Vagina (tissue), 2 donors: ENCODE measurements at places on chromosomes 3 and 15. TPM values are rescaled to one million over a fixed set of nuclear protein-coding genes. Genes with fewer than 3 reads are reported as not detected.
A peak's percentile ranks its signal among the peaks of the same experiment; 100 is the strongest.

DNA sequence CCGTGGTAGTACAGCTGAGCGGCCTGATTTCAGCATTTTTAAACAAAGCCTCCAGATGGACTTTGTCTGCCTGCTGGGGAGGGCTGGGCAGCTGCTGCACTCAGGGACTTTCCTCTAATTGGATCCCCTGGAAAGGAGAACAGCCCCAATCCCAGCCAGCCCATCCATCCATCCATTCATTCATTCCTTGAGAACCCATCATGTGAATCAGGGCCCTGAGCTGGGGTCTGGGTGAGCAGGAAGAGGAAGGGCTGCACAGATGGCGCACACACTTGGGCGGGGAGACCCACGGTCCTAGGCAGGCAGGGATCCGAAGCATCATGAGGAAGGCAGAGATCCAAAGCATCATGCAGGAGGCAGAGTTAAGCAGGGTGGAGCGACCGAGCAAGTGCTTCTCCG lies 45.7 kb downstream of the TPRA1 start:
- DNase-seq: no peak

- no peak for DNase-seq
Measured at GRCh38 chr15:77826006-77826695, 193.4 kb upstream of the LINGO1 start.

- DNase-seq: no peak
Measured at GRCh38 chr3:144010371-144010770, 38.7 kb downstream of the DIPK2A start.

DNA sequence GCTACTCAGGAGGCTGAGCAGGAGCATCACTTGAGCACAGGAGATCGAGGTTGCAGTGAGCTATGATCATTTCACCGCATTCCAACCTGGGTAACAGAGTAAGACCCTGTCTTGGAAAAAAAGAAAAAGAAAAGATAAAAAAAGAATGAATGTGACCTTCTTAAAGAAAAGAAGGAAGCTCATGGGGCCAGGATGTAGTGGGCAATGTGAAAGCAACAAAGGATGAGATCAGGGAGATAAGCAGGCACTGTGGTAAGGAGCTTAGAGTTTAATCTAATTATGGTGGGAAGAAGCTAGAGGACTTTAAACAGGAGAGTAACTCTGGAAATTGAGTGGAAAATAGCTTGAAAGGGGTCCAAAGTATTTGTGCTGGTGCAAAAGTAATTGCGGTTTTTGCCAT lies 231.6 kb upstream of the UBE2E2 start:
- no peak for DNase-seq

- no peak for DNase-seq
Measured at GRCh38 chr3:162370141-162370540, 873.5 kb downstream of the OTOL1 start.

DNA sequence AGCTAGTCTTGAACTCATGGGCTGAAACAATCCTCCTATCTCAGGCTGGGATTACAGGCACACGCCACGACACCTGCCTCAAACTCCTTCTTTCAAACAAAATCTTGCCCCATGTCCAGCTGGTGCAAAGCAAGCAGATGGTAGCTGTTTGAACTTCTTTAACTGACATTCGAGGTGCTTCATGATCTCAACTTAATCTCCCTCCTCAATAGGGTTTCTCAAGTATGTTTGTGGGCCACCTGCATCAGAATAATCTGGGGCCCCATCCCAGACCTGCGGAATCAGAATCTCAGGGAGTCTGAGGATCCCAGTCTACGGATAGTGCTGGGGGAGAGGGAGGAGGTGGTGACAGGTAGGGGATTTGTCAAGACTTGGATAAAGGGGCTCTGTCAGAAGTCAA lies 20.9 kb upstream of the TRH start:
- DNase-seq: no peak

DNA sequence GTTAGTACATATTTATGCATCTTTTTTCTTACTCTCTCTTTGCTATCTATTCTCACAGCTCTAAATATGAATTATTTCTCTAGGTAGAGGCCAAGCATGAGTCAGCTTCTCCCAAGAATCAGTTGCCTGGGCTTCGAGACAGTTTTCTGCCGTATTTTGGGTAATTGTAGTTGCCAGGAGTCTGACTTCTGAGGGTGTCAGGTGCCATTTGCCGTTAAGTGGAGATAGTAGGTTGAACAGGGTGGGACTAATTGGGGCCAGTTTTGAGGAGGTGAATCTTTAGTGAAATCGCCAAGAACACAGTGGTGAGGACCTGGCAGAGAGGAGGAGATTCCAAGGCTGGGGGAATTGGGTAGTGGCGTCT lies 7.8 kb upstream of the NRROS start:
- no peak for DNase-seq

- peak; percentile 40 for DNase-seq
Measured at GRCh38 chr3:43892526-43892925, 201.8 kb downstream of the ABHD5 start.

- no peak for DNase-seq
Measured at GRCh38 chr3:1960506-1960905, 138.2 kb upstream of the CNTN4 start.

DNA sequence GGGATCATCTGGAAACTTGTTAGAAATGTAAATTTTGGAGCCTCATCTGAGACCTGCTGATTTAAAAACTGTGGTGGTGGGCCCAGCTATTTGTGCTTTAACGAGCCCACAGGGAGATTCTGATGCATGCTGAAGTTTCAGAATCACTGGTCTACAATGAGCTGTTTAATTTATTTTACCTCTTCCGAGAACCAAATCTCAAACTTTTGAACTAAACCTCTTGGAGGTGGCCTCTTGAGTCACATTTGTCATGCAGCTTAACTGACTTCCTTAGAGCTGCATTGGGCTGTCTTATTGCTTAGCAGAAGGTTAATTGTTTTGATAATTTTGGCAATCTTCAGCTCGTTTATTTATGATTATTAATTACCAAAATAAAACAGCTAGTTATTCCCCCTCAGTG lies 112.1 kb upstream of the NPHP3 start:
- DNase-seq: no peak

DNA sequence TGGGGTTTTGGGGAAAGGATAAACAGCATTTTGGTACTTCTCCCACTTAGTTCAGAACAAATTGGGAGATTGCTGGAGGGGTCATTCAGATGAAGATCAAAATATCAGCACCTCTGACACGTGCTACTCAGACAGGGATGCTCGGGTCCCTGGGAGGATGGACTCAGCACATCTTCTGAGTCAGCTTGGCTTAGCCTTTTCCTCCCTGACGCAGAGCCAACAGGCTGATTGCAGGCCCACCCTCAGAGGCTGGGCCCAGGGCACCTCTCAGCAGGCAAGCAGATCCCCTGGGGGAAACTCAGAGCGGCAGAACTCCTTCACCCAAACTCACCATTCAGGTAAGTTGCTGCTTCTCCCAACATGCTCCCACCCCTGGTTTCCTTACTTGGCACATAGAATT lies 304.9 kb downstream of the TLE3 start:
- peak; percentile 74 for DNase-seq

- DNase-seq: no peak
Measured at GRCh38 chr15:90209591-90209990, 8.5 kb downstream of the SEMA4B start.

DNA sequence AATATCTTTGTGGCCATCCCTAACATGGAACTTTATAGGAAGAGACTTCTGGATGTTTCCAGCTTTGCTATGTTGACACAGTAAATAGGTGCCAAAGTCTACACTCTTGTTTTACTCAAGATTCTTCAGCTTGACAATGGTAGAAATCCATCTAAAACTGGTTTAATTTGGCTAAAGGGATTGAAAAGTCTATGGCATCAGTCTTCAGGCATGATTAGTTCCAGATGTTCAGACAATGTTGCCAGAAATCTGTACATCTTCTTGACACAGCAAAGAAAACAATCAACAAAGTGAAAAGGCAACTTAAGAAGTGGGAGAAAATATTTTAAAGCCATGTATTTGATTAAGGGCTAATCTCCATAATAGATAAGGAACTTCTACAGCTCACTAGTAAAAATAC lies 130.5 kb downstream of the LRRC3B start:
- DNase-seq: no peak

GRCh38 chr3:129027544-129027880 lies 26.4 kb downstream of the EFCC1 start:
- no peak for DNase-seq

DNA sequence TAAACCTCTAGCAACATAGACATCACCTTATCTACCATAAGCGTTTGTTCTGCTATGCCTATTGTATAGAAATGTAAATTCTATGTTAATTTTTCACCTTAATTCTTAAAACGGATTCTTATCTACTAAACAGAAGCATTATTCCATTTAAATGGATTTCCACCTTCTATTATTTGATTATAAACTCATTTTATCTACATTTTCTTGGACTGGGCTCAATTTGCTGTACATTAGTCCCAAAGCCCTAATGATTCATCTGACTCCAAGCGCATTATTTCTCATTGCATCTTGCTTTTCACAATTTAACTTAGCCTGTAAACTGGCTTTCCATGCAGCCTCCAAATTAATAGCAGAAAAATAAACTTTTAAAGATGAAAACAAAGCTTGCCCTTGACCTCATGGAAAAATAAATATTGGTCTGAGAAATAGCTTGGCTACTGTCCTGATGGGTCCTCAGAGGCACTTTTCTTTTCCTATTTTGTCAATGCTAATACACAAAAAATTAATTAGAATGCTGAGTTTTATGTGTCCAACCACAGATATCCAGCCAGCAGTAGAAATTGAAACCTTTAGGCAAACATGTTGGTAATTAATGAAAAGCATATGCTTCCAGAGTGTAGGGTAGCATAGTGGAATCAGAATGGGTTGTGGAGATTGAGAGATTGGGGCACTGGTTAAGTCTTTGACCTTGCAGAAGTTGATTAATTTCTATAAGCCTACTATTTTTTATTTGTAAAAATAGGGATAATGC lies 81.4 kb upstream of the CFAP20DC start:
- no peak for DNase-seq

- DNase-seq: peak; percentile 94
Measured at GRCh38 chr3:9770276-9770812, 597 bp upstream of the CAMK1 start.

DNA sequence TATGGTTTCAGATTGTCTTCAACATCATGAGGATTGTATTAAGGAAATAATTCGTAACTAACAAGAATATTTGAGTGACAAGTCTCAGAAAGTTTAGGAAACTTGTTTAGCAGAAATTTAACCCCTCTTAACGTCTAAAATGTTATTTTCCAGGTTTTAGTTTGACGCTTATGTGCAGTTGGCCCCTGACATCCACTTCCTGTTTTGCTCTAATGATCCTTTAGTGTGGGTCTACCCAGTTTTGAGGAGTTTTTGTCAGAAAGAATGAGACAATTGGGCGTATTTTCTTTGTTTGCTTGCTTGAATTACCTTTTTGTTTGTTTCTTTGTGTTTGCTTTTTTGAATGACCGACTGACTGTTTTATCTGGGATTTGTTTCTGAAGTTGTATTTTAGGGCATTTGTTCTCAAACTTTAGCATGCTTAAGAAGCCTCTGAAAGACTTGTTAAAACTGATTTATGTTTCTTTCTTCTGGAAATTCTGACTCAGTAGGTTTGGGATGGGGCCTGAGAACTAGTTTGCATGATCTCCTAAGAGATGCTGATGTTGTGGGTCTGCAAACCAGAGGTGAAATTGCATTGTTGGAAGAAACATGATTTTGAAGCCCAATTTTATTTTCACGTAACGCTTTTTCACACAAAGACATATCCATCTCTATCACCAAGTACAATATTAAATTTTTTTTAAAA lies 20.6 kb downstream of the RBMS3 start:
- DNase-seq: no peak

DNA sequence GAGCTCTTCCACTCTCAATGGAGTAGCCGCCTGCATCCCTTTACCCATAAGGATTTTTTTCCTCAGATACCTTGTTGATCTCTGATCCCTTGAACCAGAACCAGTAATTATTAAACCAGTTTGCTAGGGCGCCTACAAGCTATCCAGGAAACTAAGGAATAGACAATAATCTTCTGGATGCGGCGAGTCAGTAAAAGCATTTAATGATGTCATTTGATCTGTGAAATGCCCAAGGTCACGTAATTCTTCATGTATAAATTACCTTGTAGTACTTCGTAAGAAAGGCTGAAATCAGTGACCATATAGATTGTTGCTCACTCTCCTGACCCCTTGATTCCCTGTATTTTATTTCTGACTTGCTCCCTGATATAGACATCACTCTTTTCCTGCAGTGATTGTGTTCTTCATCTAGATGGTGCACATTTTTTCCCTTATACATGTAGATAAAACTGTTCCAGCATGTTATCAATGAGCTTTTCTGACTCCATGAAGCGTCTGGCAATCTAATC lies 548.6 kb upstream of the NAALADL2 start:
- no peak for DNase-seq

DNA sequence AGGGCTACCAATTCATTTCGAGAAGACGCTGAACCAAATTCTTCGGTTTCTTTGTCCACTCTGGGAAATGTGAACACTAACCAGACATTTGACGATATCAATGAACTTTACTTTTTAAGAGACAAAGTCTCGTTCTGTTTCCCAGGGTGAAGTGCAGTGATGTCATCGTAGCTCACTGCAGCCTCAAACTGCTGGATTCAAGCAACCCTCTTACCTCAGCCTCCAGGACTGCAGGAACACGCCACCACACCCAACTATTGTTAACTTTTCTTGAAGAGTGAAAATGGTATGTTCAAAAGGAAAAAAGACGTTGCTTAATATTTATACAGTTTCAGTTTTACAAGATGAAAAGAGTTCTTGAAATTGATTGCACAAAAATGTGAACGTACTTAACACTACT lies 30.6 kb downstream of the MB21D2 start:
- no peak for DNase-seq

GRCh38 chr15:19899021-19899824 lies 642.4 kb downstream of the GOLGA6L6 start:
- no peak for DNase-seq

- DNase-seq: no peak
Measured at GRCh38 chr3:148759430-148759829, 61.7 kb downstream of the AGTR1 start.

GRCh38 chr3:192514754-192515663 lies 212.3 kb downstream of the FGF12 start:
- DNase-seq: no peak

GRCh38 chr3:136543385-136543784 lies 208.8 kb downstream of the STAG1 start:
- no peak for DNase-seq

CHRM5 gene
- total RNA-seq: not detected

FGF12 gene
- total RNA-seq: 1.5 TPM

LMAN1L gene
- not detected for total RNA-seq

ATP13A4 gene
- total RNA-seq: 13.0 TPM

TNFAIP8L3 gene
- 21.9 TPM for total RNA-seq

ZNF80 gene
- 0.74 TPM for total RNA-seq

RYR3 gene
- total RNA-seq: 16.5 TPM

GXYLT2 gene
- 10.1 TPM for total RNA-seq

PCOLCE2 gene
- 136 TPM for total RNA-seq

RGMA gene
- 21.6 TPM for total RNA-seq

CCR3 gene
- not detected for total RNA-seq

ARPP19 gene
- total RNA-seq: 62.9 TPM

UBA3 gene
- 84.7 TPM for total RNA-seq
